Stimulated activated CD8-positive, alpha-beta memory T cell treated with anti-CD3 and anti-CD28 coated beads, Interleukin-4, amount 100 ng/mL, for 24 hours (primary cell): ENCODE measurements at places on chromosomes 4 and X.

GRCh38 chr4:75895744-75896314 lies 6.4 kb downstream of the PPEF2 start:
- DNase-seq: no peak

GRCh38 chr4:152713951-152714705 lies 34.3 kb upstream of the TMEM154 start:
- no peak for DNase-seq

- no peak for DNase-seq
These were observed 138.2 kb downstream of the RNF150 start for GRCh38 chr4:140995058-140995457.

DNA sequence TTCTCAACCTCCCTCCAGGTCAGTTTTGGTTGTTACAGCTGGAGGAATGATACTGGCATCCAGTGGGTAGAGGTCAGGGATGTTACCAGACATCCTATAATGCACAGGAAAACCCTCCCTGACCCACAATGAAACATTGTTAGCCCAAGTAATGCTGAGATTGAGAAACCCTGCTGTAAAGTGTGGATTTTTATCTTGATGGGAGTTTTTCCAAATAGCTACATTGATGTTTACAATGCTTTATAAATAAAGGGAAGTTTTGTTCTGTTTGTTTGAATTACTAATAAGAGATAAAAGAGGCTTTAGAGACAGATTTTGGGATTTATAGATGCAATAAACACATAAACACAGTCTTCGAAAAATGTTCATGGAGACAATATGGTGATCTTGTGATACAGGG lies 194.0 kb upstream of the NUDT6 start:
- DNase-seq: no peak

DNA sequence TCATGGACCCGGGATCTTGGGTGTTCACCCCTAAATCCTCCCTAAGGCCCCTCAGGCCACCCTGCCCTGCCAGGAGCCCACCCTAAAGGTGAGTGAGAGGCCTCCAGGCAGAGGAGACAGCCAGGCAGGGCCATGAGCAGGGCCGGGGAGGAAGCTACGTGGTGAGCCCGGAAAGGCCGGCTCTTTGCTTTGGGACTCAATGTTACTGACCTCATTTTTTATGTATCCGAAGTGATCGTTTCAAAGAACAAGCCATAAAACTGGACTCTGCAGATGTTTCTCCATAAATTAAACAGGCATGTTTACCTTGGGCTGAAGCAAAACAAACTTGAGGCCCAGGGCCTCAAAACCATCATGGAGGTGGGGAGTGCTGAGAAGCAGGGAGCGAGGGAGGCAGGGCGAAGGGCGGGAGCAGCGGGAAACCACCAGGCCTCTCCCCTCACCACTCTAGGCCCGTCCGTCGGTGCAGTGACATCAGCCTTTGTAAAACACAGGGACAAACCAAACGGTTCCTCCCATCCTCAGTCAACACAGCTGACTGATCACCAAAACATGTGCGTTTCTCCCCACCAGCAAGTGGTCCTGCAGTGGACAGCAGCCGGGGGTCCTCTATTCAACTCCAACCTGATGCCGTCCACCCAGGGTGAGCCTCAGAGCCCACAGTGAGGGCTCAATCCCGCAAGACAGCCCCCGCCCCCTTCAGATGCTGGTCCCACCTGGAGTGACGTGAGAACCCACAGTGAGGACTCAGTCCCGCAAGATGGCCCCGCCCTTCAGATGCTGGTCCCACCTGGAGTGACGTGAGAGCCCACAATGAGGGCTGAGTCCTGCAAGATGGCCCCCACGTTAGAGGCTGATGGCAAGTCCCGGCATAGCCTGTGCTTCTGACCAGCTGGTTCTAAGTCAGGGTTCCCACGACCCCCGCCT lies 102.9 kb upstream of the LRPAP1 start:
- DNase-seq: no peak

- DNase-seq: no peak
These were observed 96.8 kb downstream of the FNIP2 start for GRCh38 chr4:158865520-158866177.

DNA sequence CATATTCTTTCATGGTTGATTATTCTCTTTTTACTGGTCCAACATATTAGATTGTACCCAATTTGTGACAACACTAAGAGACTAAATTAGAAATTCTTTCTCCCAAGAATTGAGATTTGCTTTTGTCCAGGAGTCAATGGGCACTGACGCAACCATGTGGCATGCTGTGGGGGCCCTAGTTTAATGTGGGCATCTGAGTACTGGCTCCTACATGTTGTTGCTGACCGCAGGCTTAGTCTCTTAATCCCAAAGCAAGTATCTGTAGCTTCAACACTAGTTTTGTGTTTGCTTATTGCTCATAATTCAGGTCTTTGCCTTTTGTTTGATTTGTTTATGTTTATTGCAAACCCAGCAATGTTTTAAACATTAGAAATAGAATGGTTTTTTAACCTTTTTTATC lies 263.4 kb upstream of the NDST4 start:
- no peak for DNase-seq

DNA sequence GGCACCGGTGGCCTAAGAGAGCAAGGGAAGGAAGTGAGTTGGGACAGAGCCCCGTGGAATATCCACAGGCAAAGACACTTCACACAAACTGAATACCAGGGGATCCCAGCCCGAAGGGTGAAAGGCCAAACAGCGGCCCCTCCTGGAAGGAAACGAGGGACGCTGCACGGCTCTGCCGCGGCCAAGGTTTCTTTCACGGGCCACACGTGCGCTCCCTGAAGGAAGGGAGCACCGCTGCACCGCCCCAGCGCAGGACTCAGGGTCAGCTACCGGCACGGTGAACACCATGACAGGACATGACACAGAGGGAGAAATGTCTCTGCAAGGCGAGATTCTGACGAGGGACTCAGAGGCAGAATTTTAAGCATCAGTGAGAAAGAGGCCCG lies 31.5 kb upstream of the GTPBP6 start:
- no peak for DNase-seq

DNA sequence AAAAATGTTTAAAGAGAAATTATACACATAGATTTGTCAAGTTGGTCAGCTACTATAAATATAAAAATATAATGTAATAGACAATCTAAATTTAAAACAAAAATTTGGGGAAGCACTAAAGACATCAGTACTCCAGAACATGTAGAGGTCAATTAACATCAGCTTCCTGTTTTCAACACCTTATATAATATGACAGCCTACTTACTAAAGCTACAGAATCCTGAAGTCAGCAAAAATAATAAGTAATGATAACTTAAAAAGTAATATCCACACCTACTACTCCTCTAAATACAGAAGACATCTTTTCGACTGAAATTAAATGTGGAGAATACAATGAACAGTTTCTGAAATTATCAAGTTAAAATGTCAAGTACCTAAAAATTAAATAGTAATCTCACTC lies 118.6 kb downstream of the LRBA start:
- no peak for DNase-seq

DNA sequence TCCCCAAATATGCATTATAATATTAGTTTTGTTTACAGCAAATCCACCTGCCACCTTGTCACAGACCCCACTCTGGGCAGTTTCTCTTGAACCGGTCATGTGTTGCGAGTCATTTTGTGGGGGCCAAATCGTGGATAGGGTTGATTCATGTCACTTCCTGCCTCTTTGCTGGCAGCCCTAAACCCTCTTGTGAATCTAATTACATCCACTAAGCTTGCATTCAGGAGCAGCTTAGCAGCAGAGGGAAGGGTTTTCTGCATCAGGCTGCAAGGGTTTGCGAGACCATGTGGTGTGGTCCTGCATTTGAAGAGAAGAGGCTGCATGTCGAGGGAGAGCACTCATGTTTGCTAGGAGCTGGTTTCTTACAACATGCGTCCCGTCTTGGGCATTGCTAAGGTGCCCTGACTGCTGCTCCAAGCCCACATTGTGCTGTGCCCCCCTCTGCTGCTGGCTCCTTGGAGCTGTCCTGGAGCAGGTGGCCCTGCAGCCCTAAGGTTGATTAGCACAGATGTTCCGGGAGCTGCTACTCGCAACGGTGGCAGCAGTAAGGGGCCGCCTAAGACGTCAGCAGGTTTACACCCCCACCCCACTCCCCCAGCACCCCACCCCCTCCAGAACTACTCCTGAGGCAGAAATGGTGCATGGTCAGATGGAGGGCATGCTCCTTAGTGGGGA lies 88.9 kb upstream of the CLDN34 start:
- DNase-seq: no peak

- DNase-seq: no peak
These were observed 259.6 kb downstream of the UNC5C start for GRCh38 chr4:95289028-95289634.

DNA sequence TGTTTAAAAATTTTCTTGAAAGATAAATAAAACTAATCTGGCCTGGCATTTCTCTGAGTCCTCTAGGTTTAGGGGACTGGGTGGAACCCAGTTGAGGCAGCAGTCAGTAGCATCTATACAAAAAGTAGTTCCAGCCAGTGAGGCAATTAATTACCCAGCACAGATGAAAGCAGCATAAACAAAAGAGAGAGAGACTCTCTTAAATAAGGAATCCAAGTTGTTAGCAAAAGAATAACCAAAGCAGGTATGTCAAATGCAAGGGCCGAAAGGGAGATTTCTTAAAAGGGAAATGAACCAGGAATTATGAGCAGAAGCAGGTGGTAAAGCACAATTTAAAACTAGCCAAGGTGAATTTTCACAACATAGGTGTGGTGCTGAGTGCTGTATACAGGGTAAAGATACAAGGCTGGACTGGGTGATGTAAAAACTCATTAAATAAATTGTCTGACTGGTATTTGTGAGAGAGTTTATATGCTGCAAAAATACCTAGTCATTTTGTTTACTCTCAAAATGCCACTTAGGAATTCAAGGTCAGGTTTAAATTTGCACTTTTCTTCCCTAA lies 94.6 kb upstream of the GALNT7 start:
- DNase-seq: no peak

DNA sequence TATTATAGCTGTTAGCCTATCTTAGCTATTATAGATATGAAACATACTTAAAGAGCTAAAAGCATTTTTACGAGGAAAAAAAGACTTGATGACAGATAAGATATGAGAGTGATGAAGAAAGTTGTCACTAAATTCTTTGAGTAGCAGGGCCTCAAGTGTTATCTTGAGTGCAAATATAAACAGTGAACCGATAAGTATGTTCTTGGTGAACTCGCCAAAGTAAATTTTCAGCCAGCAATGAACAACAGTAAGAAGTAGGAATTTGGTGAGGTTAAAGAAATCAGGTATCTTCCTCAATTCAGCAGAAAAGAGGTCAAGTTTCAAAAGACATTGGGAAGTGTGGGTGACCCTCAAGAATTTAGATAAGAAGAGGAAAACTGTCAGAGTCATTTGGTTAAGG lies 471.8 kb upstream of the FTHL17 start:
- no peak for DNase-seq

DNA sequence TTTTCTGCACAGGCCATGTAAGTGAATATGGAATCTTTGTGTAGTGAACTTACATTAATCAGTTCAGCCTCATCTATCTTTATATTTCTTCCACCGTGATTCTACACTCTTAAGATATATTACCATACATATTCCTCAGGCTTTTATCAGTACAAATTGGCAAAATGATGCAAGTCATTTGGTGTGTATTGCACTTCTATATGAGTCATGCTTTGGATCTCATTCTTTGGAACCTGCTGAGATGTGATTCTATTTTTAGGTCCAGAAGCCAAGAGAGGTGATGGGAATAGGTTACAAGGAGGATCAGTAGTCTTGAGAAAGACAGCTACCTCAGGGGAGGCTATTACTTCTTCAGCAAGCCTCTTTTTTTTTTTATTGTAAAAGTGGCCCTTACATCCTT lies 204.4 kb downstream of the ZNF330 start:
- no peak for DNase-seq

DNA sequence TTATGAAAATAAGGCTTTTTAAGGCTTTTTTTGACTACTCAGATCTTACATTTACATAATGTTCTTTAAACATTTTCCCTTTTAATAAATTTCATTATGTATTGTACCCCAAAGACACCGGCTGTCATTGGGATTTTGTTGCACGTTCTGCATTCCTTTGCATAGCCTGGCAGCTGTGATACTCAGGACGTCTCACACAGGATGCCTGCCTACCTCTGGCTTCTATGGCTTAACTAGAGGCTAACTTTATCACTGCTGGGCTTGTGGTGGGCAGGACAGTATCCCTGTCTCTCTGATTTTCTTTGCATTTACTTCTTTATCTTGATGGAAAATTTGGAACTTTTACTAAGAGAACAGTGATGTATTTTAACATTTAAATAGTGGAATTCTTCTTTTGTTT lies 147.8 kb downstream of the BMPR1B start:
- DNase-seq: no peak

DNA sequence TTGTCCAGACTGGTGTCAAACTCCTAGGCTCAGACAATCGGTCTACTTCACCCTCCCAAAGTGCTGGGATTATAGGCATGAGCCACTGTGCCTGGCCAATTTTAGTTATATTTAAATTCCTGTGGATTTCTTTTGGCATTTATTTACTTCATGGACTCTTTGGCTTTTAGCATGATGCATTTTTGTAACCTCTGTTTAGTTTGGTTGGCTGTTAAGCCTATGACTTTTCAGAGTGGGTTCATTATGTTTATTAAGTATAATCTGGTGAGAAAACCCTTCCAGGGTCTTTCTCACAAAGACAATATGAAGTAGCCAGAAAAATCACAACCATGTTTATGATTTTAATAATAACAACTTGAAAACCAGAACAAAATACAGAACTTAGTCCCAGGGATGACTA lies 49.4 kb downstream of the USP38 start:
- DNase-seq: no peak

GRCh38 chrX:123504630-123505270 lies 228.1 kb downstream of the THOC2 start:
- no peak for DNase-seq

DNA sequence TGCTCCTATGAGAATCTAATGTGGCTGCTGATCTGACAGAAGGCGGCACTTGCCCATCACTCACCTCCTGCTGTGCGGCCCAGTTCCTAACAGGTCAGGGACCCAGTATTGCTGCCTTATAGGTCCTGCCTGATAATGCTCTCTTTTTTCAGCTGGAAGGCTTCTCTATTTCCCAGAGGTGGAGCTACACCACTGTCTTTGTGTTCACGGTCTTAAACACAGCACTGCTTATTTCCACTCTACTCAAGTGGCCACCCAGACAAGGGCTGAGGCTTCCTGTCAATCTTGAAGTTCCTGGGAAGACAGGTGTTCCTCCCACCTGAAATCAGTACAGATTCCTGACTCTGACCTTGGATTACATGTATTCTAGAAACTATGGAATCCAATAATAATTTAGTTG lies 270.6 kb downstream of the NR3C2 start:
- no peak for DNase-seq

GRCh38 chrX:17056868-17057608 lies 110.6 kb downstream of the REPS2 start:
- no peak for DNase-seq

- DNase-seq: no peak
These were observed 113.2 kb downstream of the USP9X start for GRCh38 chrX:41198410-41198809.

GRCh38 chrX:100120956-100121355 lies 289.1 kb downstream of the PCDH19 start:
- DNase-seq: no peak

DNA sequence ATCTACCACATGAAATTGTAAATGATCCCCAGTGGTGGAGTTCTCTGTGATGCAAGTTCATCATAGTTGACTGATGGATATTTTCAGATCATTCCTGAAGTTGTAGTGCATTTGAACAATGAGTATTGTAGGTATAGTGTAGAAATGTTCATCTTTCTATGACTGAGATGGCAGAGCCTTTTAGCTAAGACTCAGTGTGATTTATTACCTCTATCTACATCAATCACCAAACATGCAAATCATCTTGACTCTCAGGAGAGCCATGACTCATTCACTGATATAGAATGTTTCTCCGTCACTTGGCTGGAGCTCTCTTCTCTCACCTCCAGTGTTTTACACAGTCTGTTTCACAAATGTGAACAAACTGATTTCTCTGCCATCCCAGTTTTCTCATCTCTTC lies 392.6 kb downstream of the IL1RAPL1 start:
- DNase-seq: no peak
